Stomach (tissue), 19 donors: ENCODE measurements at places on chromosomes 6 and 20.
A peak's percentile ranks its signal among the peaks of the same experiment; 100 is the strongest.

DNA sequence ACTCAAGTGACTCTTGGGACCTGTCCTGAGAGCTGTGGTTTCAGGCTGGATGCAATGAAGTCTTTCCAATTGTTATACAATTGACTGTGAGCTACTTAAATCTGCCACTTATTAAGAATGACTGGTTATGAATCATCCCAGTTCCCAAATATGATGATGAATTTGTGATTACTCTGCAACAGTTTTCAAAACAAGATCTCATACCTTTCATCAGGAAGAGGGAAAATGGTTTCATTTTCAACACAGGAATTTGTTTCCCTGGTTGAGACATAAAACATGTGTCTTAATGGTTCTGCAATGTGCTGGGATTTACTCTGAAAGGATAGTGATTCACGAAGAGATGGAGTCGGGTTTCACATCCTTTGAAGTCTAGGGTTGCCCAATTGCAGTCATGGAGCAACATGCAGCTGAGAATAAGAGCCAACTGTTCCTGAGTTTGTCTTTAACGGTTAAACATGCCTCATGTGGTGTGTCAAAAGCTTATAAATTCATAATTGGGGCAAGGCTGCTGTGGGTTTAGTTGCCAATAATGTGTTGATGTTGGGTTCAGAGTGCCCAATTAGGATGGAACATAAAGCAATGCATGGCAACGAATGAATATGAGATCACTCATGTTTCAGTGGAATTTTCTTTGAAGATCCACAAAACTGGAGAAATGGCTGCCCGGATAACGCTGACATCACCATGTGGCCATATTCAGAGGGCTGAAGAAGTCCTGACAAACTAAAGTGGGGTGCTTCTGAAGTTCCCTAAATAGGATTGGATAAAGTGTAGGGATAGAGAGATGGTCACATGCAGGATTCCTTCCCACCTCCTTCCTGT is 41.0 kb downstream of the CYP24A1 start:
- H3K27ac ChIP-seq, result peak overlapping the region; percentile 46
- DNase-seq, result no peak
- peaks cover 3% of the 10 kb centered on the region for H3K27me3 ChIP-seq
- no peak overlapping the region for H3K4me3 ChIP-seq

DNA sequence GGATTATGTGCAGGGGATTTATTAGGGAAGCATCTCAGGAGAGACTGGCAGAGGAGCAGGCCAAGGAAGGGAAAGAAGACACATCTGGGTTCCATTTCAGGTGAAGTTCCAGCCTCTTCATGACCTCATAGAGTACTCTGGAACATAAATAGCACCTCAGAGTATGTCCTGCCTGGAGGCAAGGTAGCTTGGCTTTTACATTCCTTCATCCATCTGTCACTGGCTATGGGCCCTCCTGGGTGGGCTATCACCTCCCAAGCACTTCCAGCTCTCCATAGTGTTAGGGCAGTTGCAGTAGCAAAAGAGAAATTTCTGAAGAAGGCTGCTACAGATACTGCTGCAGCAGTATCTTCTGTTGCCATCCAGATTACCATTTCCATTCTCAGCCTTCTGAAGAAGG is 116.0 kb downstream of the PLCB1 start:
- no peaks in the 10 kb centered on the region for H3K27me3 ChIP-seq
- H3K36me3 ChIP-seq, result no peaks in the 10 kb centered on the region
- H3K4me3 ChIP-seq, result no peak overlapping the region
- no peak for DNase-seq
- H3K4me1 ChIP-seq, result peaks cover 5% of the 10 kb centered on the region

GRCh38 chr20:56380375-56380774 is 11.6 kb downstream of the AURKA start:
- no peak for DNase-seq
- no peaks in the 10 kb centered on the region for H3K36me3 ChIP-seq
- H3K4me1 ChIP-seq, result peaks cover 10% of the 10 kb centered on the region
- H3K4me3 ChIP-seq, result no peak overlapping the region
- H3K27me3 ChIP-seq, result no peaks in the 10 kb centered on the region
- H3K27ac ChIP-seq, result no peak overlapping the region

- no peak overlapping the region for H3K4me3 ChIP-seq
- H3K4me1 ChIP-seq, result no peaks in the 10 kb centered on the region
- no peak overlapping the region for H3K27ac ChIP-seq
- H3K36me3 ChIP-seq, result no peaks in the 10 kb centered on the region
These were observed 196.1 kb downstream of the UBE3D start for GRCh38 chr6:82869493-82869892.

- H3K4me1 ChIP-seq, result no peaks in the 10 kb centered on the region
- H3K27ac ChIP-seq, result no peak overlapping the region
- no peak overlapping the region for H3K4me3 ChIP-seq
- DNase-seq, result peak; percentile 22
These were observed 596.0 kb downstream of the EPM2A start for GRCh38 chr6:145139140-145139850.

DNA sequence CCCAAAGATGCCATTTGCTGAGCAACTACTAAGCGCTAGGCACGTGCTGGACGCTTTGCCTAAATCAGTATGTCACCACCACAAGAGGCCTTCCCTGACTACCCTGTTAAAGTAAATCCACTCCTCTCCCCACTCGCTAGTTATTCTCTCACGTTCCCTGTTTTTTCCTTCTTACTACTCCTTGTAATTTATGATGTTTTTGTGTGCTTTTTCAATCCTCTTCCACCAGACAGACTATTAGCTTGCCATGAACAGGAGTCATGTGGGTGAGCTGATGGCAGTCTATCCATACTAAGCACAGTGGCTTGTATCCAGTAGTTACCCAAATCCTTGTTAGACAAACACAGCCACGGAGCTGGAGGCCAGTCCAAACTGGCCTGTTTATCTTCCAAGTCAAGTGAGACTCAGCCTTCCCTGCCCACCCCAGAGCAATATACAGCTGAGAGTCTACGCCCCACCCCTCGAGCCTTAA is 41.2 kb downstream of the C6orf132 start:
- H3K36me3 ChIP-seq, result no peaks in the 10 kb centered on the region
- no peak overlapping the region for H3K4me3 ChIP-seq
- DNase-seq, result peak; percentile 58
- H3K27ac ChIP-seq, result peak overlapping the region; percentile 71

DNA sequence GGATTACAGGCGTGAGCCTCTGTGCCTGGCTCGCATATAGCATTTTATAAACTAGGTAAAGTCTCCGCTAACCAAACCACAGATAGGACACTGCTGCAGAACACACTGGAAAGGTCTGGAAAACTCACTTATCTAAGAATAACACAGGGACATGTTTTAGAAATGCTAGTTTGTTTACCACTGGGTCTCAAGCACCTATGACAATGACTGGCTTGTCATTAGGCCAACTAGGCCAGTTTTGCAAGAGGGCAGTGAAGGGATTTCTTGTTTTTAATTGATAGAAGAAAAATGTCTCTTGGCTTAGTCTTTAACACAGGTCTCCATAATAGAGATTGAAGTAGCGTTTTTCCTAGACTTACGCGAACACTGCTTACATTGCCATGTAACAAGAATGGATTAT is 201.4 kb downstream of the TMEM242 start:
- DNase-seq, result no peak
- no peaks in the 10 kb centered on the region for H3K27me3 ChIP-seq

DNA sequence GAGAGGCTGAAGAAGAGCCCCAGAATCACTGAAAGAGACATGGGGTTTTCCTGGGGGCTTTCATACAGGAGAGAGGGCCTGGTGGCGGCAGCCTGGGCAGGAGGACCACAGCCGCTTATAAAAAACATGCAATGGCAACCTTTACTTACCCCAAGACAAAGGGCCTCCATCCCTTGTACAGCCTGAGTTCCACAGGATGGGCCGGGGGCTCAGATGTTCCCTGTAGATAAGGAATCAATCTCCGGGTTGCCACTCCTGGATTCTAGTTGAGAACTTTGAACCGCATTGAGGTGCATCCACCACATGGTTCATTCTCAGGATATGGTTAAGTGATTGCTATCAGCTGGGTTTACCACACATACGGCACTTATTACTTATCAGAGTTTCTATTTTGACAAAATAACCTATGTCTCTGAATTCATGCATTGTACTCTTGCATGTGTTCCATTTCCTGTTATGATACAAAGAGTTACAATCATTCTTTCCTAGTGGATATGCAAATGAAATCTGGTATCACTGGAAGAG is 677.6 kb downstream of the KIF16B start:
- no peaks in the 10 kb centered on the region for H3K27me3 ChIP-seq
- DNase-seq, result no peak
- H3K27ac ChIP-seq, result no peak overlapping the region
- no peak overlapping the region for H3K4me3 ChIP-seq
- H3K4me1 ChIP-seq, result no peaks in the 10 kb centered on the region

GRCh38 chr20:4445331-4445730 is 276.4 kb upstream of the PRND start:
- H3K27me3 ChIP-seq, result no peaks in the 10 kb centered on the region
- no peaks in the 10 kb centered on the region for H3K4me1 ChIP-seq
- DNase-seq, result no peak
- no peaks in the 10 kb centered on the region for H3K36me3 ChIP-seq
- no peak overlapping the region for H3K27ac ChIP-seq

- peak overlapping the region; percentile 11 for H3K27ac ChIP-seq
- H3K4me3 ChIP-seq, result no peak overlapping the region
These were observed 51.7 kb downstream of the CNKSR3 start for GRCh38 chr6:154458565-154459470.

DNA sequence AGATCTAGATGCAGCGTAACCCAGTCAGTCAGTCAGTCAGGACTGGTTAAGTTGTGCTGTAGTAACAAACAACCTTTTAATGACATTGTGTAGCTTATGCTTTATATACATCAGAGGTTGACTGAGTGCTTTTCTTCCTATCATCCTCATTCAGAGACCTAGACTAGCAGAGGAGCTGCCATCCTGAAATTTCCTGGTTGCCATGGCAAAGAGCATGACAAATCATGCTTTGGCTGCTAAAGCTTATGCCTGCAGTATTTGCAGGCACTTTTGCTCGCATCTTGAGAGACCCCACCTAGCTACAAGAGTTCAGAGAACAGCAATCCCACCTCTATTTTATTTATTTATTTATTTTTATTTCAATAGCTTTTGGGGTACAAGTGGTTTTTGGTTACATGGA is 244.0 kb downstream of the BTBD3 start:
- no peaks in the 10 kb centered on the region for H3K4me1 ChIP-seq
- DNase-seq, result no peak
- no peak overlapping the region for H3K27ac ChIP-seq
- no peaks in the 10 kb centered on the region for H3K36me3 ChIP-seq
- no peak overlapping the region for H3K4me3 ChIP-seq

DNA sequence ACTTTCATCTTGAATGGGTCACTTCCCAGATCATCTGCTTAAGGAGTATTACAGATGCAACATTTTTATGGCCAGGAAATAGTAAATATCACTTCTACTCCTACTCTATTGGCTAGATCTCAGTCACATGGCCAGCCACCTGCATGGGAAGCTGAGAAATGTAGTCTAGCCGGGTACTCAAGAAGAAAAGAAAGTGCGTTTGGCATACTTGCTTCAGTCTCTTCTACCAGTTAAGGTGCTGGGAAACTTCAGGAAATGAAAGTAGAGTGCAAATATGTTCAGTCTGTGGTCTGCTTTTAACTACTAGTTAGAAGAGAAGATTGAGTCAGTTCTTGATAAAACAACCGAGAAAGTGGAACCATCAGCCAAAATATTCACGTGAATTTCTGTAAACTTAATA is 129.2 kb downstream of the PDSS2 start:
- no peak for DNase-seq
- no peak overlapping the region for H3K4me3 ChIP-seq
- peaks cover 7% of the 10 kb centered on the region for H3K4me1 ChIP-seq
- no peaks in the 10 kb centered on the region for H3K27me3 ChIP-seq
- H3K36me3 ChIP-seq, result peaks cover 6% of the 10 kb centered on the region

- peaks cover 13% of the 10 kb centered on the region for H3K36me3 ChIP-seq
- H3K27me3 ChIP-seq, result no peaks in the 10 kb centered on the region
- no peak overlapping the region for H3K4me3 ChIP-seq
- no peak overlapping the region for H3K27ac ChIP-seq
These were observed 59.3 kb downstream of the BCKDHB start for GRCh38 chr6:80165819-80166218.
